ENCODE measurements at places on chromosomes 6 and 20. TPM values are rescaled to one million over a fixed set of nuclear protein-coding genes. Genes with fewer than 3 reads are reported as not detected.

C4B gene
- 5.0 TPM for total RNA-seq

SASH1 gene
- 0.20 TPM for total RNA-seq

VNN1 gene
- 1.6 TPM for total RNA-seq

TBC1D32 gene
- total RNA-seq = 7.5 TPM

CTCFL gene
- total RNA-seq = not detected

DCDC2 gene
- not detected for total RNA-seq

MRPS26 gene
- total RNA-seq = 56.6 TPM

TREM1 gene
- not detected for total RNA-seq

GRCh38 chr6:150417250-150417649 is 48.4 kb downstream of the IYD start:
- DNase-seq = no peak

DNA sequence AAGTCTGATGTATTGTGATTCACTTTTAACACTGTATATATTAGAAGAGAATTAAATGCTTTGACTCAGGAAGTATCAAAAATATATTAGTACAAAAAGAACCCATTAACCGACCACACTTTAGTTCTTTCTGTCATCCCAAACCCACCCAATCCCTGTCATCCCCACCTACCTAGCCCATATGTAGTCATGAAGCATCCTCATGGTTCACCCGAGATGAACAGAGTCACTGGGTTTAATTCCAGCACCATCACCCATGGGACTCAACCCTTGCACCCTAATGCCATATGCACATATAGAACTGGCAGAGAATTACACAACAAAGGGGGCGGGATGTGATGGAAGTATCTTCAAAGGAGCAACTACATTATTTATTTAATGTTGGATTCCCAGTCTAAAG is 141.4 kb downstream of the KHDC1L start:
- DNase-seq = no peak

DNA sequence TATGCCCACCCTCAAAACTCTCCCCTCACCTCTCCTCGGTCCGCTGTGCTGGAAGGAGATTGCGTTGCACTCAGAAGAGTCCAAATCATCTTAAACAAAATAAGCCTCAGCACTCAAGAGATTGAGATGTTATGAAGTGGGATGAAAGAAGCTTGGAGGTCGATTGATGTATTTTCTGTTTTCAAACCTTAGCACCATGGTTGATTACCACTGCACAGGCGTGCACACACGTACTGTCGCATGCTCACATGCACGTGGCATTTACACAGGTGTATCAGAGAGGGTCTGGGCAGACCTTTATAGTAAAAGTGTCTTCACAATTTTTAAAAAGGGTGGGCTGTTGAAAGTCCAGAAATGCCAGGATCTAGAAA is 612 bp upstream of the AGPAT4 start:
- no peak for DNase-seq

DNA sequence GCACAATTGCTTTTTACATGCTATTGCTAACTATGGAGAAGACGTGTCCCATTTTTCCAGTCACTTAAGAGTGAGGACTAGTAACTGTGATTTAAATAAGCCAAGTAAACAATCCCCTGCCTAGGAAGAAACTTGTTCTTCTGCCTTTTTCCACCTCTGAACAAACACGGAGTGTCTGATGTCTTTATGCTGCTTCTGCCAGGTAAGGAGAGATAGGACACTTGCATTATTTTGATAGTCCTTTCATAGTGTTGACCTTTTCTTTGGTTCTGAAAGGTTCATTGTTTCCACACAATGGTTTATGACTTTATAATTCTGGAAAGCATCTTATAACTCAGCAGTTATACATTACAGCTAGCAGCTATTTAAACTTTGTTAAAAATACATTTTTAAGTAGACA is 8.4 kb downstream of the LRP11 start:
- DNase-seq = no peak

- no peak for DNase-seq
These were observed 258.8 kb downstream of the TMEM242 start for GRCh38 chr6:157064502-157064901.

DNA sequence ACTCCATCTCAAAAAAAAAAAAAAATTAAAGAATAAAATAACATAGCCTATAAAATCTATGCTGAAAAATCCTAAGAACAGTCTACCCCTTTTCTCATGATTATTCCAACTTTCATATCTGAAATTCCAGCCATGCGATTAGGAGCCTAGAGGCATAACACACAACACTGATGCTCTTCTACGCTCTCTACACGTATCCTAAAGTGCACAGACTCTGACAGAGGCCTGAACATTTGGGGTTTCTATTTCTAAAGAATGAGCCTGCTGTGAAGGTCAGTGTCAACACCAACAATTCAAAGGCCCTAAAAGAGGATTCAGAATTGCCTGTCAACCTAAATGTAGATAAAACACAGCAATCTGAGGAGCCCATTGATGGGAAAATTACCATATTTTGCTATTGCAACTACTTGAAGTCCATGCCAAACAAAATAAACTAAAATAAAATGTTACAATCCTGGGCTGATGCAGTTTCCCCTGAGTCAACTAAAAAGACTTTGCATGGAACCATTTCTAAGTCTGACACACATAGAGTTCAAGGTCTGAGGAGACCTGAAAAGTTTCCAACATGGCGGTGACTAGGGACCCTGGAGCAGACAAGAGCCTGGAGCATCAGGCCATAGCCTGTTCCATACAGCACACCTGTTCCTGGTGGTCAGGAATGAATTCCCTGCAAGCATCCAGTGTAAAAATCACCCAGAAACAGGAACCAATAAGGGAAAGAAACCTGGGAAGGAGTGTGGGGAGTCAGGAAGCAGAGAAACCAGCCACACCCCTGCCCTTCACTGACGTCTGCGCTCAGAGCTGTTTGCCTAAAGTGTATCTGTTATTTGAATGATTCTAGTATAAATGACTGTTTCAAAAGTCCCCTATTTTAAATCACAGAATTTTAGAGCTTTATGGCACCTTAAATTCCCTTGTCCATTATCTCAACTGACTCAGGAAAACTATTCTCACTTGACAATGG is 11.8 kb downstream of the NINL start:
- DNase-seq = no peak

DNA sequence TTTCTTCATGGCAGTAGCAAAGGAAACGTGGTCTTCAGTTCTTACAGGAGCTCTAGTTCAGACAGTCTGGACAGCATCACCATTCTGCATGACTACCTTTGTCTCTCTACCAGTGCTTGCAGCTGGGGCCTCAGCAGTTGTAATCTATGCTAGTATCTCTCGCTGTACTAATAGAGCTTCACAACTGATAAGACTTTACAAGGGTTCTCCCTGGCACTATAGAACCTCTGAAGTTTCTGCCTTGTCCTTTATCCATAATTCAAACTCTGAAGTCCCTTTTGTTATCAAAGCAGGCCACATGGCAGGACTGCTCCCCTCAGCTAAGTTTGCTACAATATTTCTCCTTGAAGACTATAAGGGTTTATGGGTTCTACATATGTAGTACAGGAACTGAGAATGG is 842.1 kb upstream of the ADGRB3 start:
- no peak for DNase-seq

- DNase-seq = no peak
These were observed 57.5 kb downstream of the RREB1 start for GRCh38 chr6:7165002-7165889.

DNA sequence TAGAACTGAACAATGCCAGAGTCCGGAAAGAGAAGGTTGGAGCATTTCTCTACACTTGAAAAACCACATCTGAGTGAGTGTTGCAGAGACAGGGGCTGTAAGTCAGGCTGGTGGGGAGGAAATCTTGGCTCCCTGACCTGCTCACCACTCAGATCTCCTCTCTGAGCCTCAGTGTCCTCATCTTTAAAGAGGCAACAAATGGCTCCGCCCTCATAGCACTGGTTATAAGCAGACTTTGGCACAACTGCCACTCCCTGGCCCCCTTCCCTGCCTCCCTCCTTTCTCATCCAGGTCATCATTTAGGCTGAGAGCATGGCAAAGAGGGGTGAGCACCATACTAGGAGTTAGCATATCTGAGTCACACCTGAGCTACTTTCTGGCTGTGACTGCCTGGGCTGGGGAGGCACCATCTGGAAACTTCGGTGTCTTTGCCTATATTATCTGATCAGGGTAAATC is 10.6 kb downstream of the SIRPG start:
- DNase-seq = no peak

- no peak for DNase-seq
These were observed at the start of gene ARG1 for GRCh38 chr6:131572686-131573415. ARG1 (plus strand) TSS chr6:131573226; CDS start chr6:131573283, 57 bp downstream.

DNA sequence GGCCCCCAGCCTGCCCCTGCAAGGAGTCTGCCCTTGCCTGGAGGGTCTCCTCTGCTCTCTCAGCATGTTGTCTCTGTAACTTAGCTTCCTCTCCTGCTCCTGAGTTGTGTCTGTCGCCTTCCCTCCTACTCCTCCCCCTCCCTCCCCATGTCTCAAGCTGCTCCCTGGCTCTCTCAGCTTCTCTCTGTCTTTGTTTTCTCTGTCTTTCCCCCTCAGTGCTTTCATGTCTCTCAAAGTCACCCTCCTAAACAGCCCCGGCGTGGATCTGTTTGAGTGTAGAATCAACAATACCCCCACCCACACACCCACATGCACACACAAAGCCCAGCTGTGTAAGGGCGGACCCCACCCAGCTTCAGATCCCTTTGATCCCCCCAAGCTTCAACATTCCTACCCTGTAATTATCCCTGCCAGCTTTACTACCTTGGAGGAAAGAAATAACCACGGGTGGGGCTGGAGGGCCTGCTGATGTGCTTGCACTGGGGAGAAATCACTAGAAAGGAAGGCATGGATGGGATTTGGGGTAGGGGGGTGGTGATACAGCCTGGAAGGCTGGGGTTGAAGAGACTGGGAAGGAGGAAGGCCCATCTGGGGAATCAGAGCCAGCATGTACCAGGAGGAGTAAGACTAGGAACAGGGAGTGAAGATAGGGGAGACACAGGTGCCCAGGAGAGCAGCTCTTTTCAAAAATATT is 1.0 kb upstream of the LY6G6D start:
- DNase-seq = no peak

DNA sequence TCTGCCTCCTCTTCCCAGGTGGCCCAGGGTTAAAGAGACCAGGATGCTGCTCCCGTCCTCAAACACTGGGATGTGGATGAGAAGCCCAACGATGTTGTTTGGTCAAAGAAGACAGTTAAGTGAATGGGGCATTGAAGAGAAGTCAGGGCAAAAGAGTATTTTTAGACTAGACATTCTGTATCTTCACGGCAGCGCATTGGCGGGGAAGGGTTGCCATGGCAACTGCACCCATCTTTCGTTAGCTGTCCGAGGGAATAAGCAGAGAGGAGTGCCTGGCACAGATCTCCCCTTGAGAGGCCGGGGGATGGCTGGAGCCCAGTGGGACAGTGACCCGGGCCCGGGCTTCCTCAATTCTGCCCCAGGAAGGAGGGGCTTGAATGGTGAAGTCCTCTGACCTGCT is 56.4 kb upstream of the GPR31 start:
- no peak for DNase-seq

- DNase-seq = no peak
These were observed 72.7 kb downstream of the MAP7 start for GRCh38 chr6:136477548-136477947.

DNA sequence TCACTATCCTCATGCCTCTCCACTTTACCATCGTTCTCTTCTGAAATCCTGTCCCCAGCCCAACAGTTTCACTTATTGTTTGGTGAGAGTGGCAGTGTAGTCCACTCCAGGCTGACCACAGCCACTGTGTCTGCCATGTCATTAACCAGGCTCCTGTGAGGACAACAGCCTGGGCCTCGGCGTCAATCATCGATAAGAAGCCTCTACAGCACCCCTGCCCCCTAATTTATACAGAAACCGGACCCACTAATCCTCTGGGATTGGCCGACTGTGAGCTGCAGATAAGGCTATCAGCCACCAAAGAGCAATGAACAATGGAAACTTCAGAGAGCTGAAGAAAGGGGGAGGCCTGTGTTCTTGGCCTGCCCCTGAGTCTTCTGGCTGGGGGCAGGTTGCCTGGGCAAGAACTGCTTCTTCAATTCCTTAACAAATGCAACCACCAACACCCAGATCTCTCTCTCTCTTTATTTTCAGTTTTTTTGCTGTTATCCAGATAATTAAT is 3.4 kb downstream of the EGFL8 start:
- DNase-seq = no peak

- DNase-seq = no peak
These were observed 230.2 kb upstream of the THEMIS start for GRCh38 chr6:128131036-128131435.

GRCh38 chr6:133814797-133815196 is 74.1 kb upstream of the TCF21 start:
- DNase-seq = no peak

DNA sequence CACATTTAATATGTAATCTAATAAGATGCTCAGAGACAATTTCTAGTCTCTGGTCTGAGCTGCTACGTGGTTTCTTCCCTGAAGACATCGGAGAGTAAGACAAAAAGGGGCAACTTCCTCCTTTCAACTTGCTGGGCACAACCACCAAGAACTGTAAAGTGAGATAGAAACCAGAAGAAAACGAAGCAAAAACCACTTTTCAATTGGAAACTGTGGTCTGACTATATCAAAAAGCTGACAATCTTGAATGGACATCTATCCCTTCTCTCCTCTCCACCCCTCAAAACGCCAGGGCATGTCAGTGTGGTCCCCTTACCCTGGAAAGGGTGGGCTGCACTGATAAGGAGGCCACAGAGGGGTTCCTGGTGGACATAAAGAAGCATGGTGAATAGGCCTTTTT is 269.1 kb downstream of the CD83 start:
- DNase-seq = no peak

GRCh38 chr20:3090565-3090964 is 6.0 kb upstream of the AVP start:
- no peak for DNase-seq

GRCh38 chr20:4061987-4062386 is 46.6 kb upstream of the RNF24 start:
- DNase-seq = no peak

GRCh38 chr6:141878686-141879085 is 254.0 kb upstream of the GJE1 start:
- DNase-seq = no peak

DNA sequence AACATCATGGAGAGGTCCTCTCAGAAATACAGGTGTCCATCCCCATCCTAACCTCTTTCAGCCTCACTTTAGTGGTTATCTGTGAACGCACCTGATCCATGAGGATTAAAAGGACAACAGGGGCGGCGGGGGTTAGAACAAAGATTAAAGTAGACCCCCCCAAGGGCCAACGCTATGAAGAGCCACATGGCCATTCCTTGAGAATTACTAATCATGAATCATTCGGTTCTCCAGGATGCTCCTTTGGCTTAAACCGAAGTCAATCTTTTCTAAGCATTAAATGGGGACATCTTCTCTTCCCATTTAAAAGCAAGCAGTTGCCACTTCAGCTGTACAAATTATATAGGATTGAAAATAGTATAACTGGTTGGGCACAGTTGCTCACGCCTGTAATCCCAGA is 212.4 kb downstream of the GMPR start:
- no peak for DNase-seq

- no peak for DNase-seq
These were observed 175.4 kb upstream of the KCNQ5 start for GRCh38 chr6:72446430-72446829.

DNA sequence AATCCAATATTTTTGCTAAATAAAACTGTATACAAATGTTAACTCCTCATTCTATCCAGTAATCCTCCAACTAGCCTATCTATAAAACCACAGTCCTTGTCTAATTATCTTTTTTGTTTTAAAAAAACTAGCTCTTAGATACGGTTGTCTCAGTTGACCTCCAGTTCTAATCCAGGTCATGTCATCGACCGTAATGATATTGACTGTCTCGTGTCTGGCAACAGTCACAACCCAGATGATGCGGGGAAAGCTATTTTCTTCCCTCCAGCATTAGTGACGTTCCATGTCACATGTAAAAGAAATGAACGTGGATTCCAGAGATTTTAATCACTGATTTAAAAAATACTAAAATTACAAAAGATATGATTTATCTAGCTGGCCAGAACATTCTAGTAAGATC is 35.5 kb downstream of the HEBP2 start:
- no peak for DNase-seq

All from natural killer cell treated with Interleukin-12 subunit alpha and Interleukin-12 subunit beta and Interleukin-15 and Interleukin-18, amount 100 ng/mL, for 72 hours (primary cell).